ENCODE measurements at places on chromosomes 13 and 19.

GRCh38 chr13:113548778-113549621 is 35.6 kb upstream of the TFDP1 start:
- DNase-seq = no peak

- DNase-seq = no peak
These were observed 4.2 kb upstream of the CACNG7 start for GRCh38 chr19:53904909-53905308.

GRCh38 chr19:22517496-22518411 is 95.6 kb upstream of the ZNF98 start:
- DNase-seq = no peak

DNA sequence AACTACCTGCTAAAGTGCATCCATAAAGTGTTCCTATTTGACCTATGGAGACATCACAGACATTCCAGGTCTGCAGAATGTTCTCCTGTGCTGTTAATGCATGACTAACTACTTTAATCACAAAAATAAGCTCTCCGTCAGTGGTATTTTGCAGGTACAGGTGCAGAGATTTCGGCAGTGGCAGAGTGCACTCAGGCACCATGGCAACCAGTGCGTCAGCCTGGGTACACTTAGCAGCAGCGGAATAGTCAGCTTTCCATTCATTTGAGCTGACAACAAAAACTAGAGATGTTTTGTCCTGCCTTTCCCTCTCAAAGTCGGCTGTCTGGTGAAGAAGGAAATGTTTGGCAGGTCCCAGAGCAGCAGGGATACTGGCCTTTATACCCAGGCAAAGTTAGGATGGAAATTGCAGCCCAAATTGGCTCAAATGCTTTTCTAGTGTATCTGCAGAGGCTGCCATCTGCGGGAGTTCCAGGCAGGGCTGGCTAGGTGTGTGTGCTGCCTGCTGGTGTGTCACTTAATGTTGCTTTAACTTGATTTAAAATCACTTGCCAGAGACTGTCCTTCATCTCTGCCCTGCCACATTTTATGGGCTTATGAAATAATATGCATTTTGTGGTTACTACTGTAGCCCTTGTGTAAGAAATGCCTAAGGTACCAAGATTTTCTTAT is 195.8 kb downstream of the RAP2A start:
- DNase-seq = no peak

GRCh38 chr19:44401139-44402115 is at the start of gene ZNF285:
TSS of gene ZNF285 (minus strand) at chr19:44401608. CDS start at chr19:44397213, 4,395 bp downstream.
- DNase-seq = peak; percentile 57

GRCh38 chr19:47471733-47472457 is at the start of gene SLC8A2:
TSS of gene SLC8A2 (minus strand) at chr19:47471893. CDS start at chr19:47466403, 5,490 bp downstream.
- DNase-seq = peak; percentile 76

DNA sequence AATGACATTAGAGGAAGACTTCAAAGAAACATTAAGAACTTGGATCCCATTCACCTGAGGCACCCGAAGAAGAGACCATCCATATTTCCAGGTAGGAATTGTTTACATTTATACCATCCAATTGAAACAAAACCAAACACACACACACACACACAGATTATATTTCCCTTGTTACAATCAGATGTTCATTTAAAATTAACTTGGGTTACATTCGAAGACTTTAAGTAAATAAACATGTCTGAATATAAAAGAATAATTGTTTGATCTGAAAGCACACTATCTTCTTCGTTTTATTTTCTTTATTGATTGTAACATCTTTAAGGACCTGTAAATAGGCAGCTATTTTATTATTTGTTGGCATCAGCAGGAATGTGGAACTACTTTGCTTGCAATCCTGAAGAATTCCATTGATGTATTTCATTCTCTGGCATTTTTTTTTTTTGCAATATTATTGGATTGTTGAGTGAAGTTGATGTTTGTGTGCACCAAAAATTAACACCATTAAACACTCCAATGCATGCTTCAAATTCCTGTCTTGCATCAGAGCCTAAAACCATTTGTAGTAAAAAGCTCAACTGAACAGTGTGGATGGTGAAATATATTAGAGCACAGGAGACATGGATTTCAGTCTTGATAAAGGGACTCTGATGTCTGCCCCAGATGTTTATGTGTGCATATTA is 85.3 kb upstream of the FRY start:
- DNase-seq = no peak

GRCh38 chr19:39299404-39299803 is 3.2 kb downstream of the IFNL1 start:
- DNase-seq = no peak

- no peak for DNase-seq
These were observed 58.3 kb downstream of the RAP2A start for GRCh38 chr13:97492257-97492656.

- no peak for DNase-seq
These were observed 77.5 kb upstream of the SCEL start for GRCh38 chr13:77457966-77458365.

- no peak for DNase-seq
These were observed 546.6 kb downstream of the KCTD12 start for GRCh38 chr13:76339649-76340048.

DNA sequence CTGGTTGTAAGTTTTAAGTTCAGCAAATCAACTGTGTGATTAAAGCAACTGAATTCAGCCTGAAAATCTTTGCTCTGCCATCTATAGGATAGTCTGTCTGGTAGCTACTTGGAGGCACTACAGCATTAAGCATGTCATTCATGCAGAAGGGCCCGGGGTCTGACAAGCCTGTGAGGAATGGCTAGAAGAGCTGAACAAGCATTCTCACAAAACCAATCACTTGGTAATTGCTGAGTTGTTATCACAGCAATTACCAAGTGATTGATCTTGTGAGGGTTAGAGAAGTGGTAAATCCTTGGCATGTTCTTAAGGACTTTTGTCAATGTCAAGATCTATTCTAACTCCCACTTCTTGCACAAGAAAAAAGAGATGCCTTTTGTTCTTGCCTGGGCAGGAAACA is 356.1 kb downstream of the FGF14 start:
- DNase-seq = no peak

DNA sequence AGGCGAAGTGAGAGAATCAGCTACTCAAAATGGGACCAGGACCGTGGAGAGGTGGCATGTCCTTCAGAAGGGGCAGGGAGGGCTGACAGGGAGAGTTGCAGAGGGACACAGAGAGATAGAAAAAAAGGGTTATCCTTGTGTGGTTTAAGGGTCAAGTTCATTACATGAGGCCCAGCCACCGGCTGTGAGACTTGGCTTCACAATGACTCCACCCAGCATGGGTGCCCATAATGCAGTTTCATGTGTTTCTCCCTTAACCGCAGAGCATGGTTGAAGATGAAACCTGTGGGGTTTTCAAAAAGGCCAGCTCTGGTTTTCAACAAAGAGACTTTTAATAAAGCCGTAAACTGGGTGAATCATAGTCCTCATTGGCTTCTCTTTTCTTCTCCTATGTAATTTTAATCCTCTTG is 164.6 kb downstream of the KLF5 start:
- no peak for DNase-seq

DNA sequence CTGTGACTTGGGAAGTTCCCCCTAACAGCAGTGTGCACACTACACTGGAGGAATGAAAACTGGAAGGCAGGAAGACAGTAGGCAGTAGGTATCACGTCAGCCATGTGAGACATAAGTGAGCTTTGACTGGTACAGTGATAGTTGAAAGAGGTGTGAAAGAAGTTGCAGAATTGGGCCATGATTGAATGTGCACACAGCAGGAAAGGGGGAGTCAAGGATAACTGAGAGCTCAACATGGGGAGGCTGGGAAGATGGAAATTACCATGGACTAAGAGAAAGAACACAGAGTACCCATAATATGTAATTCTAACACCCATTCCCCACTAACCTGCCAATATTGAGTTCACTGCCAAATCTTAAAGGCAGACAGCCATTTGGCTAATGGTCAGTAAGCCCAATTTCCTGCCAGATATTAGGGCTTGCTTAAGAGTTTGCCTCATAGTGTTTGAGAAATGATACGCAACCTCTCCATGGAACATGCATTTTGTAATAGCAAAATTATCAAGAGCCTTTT is 321.7 kb downstream of the DCT start:
- DNase-seq = no peak

DNA sequence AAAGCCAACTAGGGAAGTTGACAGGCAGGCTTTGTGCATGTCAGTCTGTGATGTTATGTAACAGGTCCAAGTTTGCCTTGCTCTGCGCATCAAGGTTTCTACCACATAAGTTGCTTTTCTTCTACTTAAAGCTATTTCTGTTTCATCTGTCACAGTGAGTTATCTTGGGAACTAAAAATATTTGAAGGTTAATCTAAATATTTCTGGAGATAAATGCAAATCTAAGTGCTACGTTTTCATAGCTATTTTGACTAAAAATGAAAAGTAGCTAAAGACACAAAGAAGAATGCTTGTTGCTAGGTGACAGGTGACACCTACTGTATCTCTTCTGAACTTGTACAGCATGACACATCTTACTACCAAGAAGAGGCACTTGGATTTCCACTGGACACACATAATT is 135.6 kb downstream of the KLF12 start:
- peak; percentile 25 for DNase-seq

GRCh38 chr13:45101327-45102018 is 18.8 kb upstream of the GTF2F2 start:
- no peak for DNase-seq

DNA sequence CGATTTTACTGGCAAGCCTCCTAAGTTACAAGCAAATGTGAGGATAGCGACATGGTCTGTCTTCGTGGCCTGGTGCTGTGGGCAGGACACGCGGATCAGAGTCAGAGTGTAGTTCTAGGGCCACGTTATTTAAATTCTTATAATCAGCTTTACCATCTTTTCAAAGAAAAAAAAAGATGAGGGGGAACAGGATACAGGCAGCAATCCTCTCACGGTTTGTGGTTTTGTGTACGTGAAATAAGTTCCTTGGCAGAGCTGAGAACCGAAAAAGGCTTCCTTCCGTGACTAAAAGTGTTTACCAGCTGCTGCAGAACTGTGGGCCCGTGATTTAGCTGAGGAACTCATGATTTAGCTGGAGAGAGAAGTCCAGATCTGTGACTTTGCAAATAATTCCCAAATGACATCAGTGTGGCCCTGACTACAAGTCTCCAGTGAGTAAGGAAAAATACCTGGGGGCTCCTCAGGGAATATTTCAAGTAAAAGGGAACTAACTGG is 27.2 kb downstream of the RCBTB2 start:
- DNase-seq = peak; percentile 65

DNA sequence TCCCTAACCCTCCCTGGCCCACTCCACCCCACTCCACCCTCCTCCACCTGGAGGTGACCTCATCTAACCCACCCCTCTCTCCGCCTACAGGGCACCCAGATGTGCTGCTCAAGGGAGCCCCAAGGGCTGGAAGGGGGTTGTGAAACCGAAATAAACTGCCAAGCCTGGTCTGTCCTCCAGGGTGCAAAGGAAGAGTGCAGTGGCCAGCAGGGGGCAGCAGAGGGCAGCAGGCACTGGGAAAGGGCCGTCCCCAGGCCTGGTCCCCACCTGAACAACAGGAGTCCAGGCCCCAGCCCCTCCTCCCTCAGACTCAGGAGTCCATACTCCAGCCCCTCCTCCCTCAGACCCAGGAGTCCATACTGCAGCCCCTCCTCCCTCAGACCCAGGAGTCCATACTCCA is 8.4 kb upstream of the BCAM start:
- peak; percentile 92 for DNase-seq

DNA sequence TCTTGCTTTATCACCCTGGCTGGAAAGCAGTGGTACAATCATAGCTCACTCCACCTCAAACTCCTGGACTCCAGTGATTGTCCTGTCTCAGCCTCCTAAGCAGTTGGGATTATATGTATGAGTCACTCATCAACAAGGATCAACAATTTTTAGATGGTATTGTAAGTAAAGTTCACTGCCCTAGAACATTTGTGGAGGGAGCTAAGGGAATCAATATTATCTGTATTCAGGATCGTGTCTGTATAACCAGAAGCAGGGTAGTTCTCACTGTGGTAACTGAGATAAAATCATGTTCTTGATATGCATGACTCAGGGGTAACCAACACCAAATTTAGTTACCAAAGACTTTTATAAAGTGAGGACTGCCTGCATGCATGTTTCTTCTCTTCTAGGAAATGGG is 27.0 kb downstream of the ZMYM5 start:
- no peak for DNase-seq

GRCh38 chr13:76808927-76809326 is 77.3 kb downstream of the KCTD12 start:
- no peak for DNase-seq

DNA sequence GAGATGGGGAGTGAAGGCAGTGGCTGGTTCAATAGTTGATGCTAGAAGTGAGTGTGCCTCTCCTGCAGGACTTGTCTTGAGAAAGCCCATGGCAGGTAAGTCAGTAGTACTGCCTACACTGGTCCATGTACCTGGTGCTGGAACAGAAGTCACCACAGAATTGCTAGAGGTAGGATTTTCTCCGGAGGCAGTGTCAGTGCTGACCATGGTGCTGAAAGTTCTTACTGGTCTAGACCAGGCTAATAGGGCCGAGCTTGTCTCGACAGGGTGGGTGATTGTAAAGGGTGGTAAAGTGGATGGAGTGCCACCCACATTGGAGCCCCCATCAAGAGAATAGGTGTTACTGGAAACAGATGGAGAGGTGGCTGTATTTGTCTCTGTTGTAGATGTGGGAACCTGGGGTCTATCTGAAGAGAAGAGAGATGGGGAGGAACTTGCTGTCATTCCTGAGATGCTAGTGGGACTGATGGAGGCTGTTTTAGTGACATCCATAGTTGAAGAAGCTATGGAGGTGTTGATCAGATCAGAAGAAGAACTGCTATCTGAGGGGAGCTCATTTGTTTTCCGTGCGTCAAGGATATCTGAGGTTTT is 36.6 kb downstream of the MUC16 start:
- no peak for DNase-seq

- no peak for DNase-seq
These were observed 7.2 kb downstream of the VSTM2B start for GRCh38 chr19:29532956-29533355.

DNA sequence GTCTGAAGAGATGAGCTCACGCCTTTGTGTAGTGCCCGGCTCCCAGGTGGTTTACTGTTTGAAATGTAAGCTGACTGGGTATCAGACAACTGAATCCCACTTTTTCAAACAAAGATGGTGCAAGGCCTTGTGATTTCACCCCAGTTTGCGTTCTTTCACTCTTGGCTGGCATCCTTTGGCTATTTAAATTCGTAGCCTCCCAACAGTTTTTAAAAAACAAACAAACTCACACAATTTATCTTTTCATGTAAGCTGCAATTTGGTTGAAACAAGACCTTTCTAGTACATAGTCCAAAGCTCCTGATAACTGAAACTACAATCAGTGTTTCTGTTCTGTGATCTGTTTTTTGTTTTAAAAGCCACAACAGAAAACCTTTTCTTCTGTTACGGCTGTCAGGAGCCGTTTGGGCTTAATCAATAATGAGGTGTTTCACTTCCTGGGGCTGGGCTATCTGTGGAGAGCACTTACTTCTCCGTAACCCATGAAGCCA is 65.1 kb upstream of the NPAS1 start:
- peak; percentile 45 for DNase-seq

- DNase-seq = no peak
These were observed 7.8 kb downstream of the KHSRP start for GRCh38 chr19:6416658-6417405.

DNA sequence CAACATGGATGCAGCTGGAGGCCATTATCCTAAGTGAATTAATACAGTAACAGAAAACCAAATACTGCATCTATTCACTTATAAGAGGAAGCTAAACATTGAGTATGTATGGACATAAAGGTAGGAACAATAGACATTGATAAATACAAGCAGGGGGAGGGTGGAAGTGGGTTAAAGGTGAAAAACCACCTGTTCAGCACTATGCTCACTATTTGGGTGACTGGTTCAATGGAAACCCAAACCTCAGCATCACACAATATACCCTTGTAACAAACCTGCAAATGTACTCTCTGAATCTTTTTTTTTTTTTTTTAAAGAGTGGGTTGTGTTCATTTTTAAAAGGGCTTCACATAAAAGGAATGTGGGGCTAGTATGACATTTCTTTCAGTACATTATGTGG is 26.9 kb upstream of the CPB2 start:
- no peak for DNase-seq

GRCh38 chr13:107192289-107192688 is 624.4 kb upstream of the ARGLU1 start:
- no peak for DNase-seq

All from GM10248 (cell line).